ENCODE measurements at places on chromosomes 1 and 21.

GRCh38 chr1:238485912-238486209, 595.1 kb upstream of the ZP4 start:
- peak; percentile 28 for DNase-seq

GRCh38 chr21:35989138-35989735, 71.1 kb downstream of the SETD4 start:
- no peak for DNase-seq

GRCh38 chr1:77081834-77082233, 137.4 kb downstream of the PIGK start:
- DNase-seq = no peak

- DNase-seq = no peak
These were observed 120.8 kb downstream of the LMO4 start for GRCh38 chr1:87449348-87449963.

GRCh38 chr1:2411801-2412394, 466 bp downstream of the PEX10 start:
- DNase-seq = no peak

DNA sequence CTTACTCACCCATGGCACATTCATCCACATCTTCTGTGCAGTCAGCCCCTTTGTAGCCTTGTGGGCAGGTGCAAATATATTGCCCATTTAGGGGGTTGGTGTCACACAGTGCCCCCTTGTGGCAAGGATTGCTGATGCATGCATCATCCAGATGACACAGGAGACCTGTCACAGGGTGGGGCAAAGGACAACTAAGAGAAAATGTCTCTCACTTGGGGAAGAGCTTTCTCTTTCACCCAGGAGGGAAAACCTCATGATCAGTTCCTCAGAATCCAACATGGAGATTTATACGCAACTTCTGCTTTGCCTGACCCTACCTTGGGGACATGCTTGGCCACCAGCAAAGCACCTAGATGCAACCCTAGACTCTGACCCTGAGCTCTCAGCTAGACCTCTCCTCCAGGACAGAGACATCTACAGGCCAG, 71.8 kb upstream of the ADAM30 start:
- no peak for DNase-seq

- no peak for DNase-seq
These were observed 300 bp downstream of the USP24 start for GRCh38 chr1:55214934-55215193.

- DNase-seq = no peak
These were observed 65.6 kb upstream of the TNR start for GRCh38 chr1:175808999-175809398.

GRCh38 chr1:108947871-108948525, 15.3 kb downstream of the CLCC1 start:
- DNase-seq = no peak

DNA sequence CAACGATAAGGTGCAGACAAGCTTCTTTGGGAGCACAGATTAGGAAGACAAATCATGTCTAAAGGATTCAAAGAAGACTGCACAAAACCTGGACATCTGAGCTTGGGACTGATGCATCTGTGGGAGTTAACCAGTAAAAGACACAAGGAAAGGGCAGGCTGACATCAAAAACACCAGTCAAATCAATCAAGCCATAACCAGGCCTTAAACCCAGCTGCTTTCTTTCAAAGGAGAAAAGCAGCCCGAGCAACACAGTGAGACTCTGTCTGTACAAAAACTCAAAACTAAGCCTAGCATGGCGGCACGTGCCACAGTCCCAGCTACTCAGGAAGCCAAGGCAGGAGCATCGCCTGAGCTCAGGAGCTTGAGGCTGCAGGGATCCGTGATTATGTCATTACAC, 411.6 kb downstream of the SMYD3 start:
- no peak for DNase-seq

GRCh38 chr1:220818421-220819173, 31.9 kb downstream of the MTARC1 start:
- DNase-seq = no peak

GRCh38 chr1:232662910-232663309, 33.0 kb upstream of the SIPA1L2 start:
- peak; percentile 24 for DNase-seq

DNA sequence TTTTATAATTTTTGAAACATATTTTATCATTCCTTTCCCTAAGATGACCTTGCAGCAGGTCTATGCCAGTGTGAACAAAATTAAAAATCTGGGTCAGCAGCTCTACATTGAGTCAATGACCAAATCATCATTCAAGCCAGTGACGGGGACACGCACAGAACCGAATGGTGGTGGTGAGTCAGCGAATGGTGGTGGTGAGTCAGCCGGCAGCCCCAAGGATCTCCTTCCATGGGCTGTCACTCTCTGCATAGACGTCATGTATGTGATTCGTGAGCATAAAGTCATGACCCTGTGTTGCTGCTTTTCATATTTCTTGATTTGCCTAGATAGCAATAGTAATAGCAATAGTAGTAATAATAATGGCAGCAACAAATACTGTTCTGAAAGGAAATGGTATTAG, 26.3 kb downstream of the PER3 start:
- DNase-seq = no peak

DNA sequence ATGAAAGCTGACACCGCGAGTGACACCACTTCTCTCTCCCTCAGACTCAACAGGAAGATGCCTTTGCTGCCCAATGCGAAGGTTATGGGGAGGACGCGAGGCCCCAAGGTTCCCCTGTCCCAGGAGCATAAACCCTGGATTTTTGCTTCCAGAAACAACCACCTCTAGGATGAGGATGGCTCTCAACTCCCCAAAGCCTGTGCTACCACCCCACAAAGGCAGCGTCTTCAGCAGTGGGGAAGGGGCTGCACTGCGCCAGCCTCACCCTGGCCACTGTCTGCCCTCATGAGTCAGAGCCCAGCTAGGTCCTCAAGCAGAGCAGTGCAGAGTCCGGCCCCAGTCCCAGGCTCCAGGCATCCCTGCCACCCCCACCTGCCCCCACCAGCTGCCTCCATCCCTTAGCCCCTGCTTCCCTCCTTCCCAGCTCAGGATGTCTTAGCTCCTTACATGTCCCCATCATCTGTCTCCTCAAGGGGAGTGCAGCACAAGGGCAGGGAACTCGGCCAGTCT, 6.9 kb upstream of the SRARP start:
- no peak for DNase-seq

GRCh38 chr1:228016653-228017355, 10.0 kb downstream of the WNT3A start:
- DNase-seq = no peak

DNA sequence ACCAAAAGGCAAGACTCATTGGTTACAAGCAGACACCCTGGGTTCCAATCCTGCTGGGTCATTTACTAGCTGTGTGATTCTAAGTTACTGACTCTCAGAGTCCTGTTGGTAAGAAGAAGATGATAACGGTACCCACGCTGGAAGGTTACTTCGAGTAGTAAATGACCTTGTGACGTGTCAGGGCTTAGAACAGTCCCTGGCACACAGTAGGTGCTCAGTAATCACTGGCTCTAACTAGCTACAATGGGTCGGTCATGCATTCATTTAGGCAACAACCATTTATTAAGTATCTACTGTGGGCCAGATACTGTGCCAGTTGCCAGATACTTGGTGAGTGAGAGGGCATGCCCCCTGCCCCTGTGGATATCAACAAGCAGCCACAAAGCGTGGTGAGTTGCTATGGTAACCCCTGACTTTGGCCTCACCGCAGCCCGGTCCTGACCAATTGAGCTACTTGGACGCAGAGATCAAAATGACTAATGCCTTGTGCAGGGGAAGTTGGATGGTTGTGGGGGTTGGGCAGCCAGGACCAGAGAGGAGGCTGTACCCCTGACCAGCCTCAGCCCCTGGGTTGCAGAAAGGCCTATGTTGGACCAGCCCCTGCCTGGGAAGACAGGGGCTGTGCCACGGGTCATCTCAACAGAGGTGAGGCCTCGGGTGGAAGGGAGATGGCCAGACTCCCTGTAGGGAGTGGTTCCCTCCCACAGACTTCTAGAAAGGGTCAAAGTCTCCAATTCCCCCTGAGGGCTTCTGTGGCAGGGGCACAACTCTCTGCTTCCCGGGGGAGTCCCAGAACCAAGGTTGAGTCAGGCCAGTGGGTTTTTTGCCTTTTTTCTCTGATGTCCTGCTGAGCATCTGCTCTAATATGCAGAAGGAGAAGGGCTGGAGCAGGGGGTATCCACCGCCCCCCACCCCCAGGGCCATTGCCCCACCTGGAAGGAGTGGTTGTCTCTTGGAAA, 16.0 kb downstream of the DHRS3 start:
- no peak for DNase-seq

DNA sequence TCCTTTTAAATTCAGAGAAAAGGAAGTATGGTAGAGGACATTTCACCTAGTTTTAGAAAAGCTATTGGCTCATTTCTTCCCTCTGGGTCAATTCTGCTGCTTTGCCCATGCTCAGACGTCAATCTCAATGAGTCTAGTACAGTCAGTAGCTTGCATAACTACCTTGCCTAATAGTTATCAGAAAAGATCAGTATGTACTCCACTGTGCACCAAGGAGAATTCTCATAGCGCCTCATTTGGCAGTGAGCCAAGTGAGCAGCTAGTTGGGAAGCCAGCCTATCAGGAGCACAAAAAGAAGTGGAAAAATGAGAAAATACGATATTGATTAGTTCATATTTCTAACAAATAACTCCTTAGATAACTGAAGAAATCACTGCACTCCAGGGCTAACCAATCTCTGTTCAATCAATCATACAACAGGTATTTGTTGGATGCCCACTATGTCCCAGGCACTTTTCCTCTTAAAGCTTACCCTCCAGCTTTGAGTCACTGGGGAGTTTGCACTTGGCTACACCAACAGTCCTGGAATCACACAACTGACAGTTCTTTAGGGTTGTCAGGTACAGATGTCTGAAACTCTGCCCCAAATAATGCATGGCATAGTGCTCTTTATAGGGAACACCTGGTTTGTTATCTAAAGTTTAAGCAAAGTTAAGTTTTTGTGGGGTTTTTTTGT, 50.2 kb downstream of the PRDX6 start:
- peak; percentile 42 for DNase-seq

- DNase-seq = no peak
These were observed 79.4 kb downstream of the CAPZB start for GRCh38 chr1:19405761-19406487.

DNA sequence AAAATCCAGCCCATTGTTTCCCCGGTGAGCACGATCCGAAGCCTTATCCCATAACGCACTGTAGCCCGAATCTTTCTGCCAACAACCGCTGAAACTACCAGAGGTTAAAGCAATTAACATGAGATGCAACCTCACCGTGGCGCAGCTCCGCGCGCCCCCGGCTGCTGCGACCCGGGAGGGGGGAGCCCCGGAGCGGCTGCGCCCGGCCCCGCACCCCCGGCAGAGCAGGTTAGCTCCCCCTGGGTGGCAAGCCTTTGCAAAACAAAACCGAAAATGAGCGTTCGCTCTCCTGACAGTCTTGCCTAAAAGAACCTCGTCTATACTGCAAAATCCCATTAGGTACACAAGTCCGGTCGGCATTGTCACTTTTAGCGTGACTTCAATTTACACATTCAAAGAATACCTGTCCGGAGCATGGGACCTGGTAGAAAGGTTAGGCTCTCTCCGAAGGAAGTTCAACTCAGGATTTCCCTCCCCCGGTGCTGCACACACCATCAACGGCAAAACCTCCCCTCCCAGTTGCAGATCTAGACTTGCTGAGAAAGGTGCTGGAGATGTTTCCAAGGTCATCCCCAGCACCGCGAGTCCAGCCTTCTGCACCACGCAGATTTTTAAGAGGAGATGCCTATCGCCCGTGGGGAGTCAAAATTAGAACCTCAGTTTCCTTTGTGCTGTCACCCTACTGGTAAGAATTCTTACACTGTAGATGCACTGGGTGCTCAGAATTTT, 107.5 kb downstream of the ZNF281 start:
- DNase-seq = peak; percentile 80

DNA sequence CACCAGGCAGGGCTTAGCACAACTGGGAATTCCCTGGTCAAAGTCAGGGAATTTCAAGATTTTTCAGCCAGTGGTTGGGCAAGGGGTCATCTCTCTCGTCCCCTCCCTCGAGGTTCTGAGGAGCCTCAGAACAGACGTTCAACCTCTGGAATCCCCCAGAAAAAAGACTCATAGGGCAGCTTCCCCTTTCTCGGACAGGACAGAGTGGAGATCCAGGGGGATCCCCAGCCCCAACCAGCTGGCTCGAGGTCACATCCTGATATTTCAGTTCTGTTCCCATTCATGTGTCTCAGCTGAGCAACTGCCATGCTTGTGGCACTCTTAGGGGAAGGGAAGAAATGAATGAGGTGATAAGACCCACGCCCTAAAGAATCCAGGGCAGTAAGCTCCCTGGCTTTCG, 4.9 kb upstream of the LAD1 start:
- DNase-seq = no peak

- no peak for DNase-seq
These were observed 47.1 kb upstream of the FMN2 start for GRCh38 chr1:240044620-240045019.

- DNase-seq = no peak
These were observed 14.3 kb downstream of the MORN1 start for GRCh38 chr1:2376931-2377672.

DNA sequence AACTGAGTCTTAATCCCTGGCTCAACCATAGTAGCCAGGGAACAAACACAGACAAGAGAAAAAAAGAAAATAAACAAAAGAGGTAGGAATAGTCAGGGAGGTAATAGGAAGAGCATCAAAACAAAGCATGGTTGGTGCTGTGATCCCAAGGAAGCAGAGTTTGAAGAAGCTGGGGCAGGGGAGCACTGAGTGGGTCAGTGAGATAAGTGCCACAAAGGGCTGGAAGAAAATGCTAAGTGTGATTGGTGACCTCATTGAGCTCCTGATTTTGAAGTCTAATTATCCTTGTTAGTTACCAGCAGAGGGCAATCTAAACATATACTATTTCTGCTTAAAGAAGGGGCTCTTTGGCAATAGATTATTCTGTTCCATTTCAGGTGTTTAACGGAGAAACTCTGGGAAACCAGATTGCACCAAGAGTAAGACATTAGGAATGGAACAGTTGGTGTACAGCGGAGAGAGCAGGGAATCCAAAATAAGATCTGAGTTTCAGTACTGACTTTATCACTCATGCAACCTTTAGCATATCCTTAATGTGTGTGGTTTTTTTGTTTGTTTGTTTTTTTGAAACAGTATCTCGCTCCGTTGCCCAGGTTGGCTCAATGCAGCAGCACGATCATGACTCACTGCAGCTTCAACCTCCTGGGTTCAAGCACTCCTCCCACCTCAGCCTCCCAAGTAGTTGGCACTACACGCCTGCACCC, 30.7 kb upstream of the KIAA1614 start:
- DNase-seq = peak; percentile 51

DNA sequence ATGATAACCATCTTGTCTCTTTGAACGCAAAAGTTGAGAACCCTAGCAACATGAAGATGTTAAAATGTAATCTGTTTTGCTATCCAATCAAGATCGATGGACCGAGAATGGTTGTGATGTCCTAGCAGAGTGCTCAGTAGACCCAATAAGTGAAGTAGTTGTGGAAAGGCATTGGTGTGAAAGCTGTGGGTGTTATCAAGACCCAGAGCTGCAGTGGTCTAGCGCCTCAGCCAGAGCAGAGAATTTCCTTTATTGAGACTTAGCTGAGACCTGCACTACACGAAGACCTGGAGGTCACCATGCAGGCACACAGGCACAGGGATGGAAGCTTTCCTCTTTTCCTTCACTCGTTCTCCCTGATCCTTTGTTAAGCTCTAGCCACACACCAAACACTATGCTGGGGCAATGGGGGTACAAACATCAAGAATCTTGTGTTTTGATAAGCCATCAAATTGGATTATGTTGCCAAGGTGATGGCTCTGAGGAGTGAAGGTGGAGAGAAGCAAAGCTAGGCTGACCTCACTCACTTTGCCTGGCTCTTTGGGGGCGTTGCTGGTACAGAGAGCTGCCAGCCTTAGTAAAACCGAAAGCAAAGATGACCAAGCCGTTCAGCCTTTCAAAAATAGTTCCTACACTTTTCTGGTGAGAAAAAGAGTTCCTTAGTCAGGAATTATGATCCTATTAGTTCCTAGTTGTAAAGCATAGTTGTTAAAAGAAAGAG, 24.1 kb downstream of the METTL13 start:
- no peak for DNase-seq

All from T47D (cell line).